Activated CD4-positive, alpha-beta T cell treated with anti-CD3 and anti-CD28 coated beads, Interleukin-2, amount 10 ng/mL, durations not matched to agents 7 days and 5 days (primary cell): ENCODE measurements at places on chromosomes 7 and 10. TPM values are rescaled to one million over a fixed set of nuclear protein-coding genes. Genes with fewer than 3 reads are reported as not detected.

The CNPY4 gene
- total RNA-seq: 40.7 TPM

The AKR1D1 gene
- not detected for total RNA-seq

The ASAH2 gene
- 2.4 TPM for total RNA-seq

The PLEKHS1 gene
- 0.15 TPM for total RNA-seq

The SEC31B gene
- 208 TPM for total RNA-seq

The GIMAP2 gene
- 102 TPM for total RNA-seq

The CARD11 gene
- total RNA-seq: 160 TPM

The CALN1 gene
- total RNA-seq: not detected

The PTCD1 gene
- 8.6 TPM for total RNA-seq

The ABCC2 gene
- total RNA-seq: 1.0 TPM

The TTYH3 gene
- total RNA-seq: 19.7 TPM

The MMP21 gene
- 0.10 TPM for total RNA-seq

The FXYD4 gene
- not detected for total RNA-seq

The GPER1 gene
- 0.08 TPM for total RNA-seq

The C10orf105 gene
- total RNA-seq: 0.52 TPM

The DEPP1 gene
- 0.22 TPM for total RNA-seq

The RNF148 gene
- total RNA-seq: not detected

The ZNF485 gene
- 3.4 TPM for total RNA-seq

The MINDY4 gene
- total RNA-seq: 1.8 TPM

The CACNB2 gene
- total RNA-seq: not detected

The PPP1R3A gene
- total RNA-seq: not detected

The TMEM236 gene
- total RNA-seq: not detected

The SMO gene
- not detected for total RNA-seq

The DPP6 gene
- total RNA-seq: not detected

The CDNF gene
- total RNA-seq: 0.67 TPM

The COX15 gene
- total RNA-seq: 40.6 TPM

The ACHE gene
- total RNA-seq: not detected

The C10orf53 gene
- total RNA-seq: not detected
